Adrenal gland (tissue), 19 donors: ENCODE measurements at places on chromosomes 11 and 22. TPM values are rescaled to one million over a fixed set of nuclear protein-coding genes. Genes with fewer than 3 reads are reported as not detected.

DAGLA gene
- 0.81 TPM for polyA plus RNA-seq

MAP6 gene
- 28.6 TPM for polyA plus RNA-seq

EIF1AD gene
- 15.5 TPM for polyA plus RNA-seq

DNA sequence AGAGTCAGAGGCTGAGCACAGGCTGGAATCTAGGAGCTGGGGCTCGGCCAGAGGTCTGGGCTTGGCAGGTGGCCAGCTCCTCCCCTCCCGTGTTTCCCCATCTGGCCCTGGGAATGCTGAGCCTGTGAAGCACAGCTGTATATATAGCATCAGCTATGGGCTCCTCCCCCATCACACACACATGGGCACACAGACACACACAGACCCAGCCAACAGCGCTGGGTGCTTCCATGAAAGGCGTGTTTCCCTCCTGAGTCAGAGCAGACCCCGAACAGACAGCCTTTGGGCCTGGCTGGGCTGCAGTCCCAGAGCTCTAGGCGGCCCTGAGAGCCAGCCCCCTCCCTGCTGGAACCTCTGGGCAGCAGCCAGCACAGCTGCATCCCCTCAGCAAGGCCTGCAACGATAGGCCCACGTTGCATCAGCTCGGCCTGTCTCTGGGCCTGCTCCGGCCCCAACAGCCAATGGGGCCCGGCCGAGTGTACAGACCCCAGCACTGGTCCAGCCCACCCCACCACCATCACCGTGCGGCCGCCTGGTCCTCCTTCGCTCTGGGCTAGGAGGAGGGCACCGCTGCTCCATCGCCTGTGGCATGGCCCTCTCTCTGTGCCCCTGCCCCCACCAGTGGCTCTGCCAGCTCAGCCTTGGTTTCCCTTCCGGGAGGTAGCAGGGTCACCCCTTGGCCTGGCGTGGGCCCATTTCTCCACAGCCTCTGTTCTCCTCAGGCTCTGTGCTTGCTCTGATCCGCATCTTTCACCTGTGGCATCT is 7.6 kb upstream of the SERPINH1 start:
- DNase-seq: peak; percentile 74

DNA sequence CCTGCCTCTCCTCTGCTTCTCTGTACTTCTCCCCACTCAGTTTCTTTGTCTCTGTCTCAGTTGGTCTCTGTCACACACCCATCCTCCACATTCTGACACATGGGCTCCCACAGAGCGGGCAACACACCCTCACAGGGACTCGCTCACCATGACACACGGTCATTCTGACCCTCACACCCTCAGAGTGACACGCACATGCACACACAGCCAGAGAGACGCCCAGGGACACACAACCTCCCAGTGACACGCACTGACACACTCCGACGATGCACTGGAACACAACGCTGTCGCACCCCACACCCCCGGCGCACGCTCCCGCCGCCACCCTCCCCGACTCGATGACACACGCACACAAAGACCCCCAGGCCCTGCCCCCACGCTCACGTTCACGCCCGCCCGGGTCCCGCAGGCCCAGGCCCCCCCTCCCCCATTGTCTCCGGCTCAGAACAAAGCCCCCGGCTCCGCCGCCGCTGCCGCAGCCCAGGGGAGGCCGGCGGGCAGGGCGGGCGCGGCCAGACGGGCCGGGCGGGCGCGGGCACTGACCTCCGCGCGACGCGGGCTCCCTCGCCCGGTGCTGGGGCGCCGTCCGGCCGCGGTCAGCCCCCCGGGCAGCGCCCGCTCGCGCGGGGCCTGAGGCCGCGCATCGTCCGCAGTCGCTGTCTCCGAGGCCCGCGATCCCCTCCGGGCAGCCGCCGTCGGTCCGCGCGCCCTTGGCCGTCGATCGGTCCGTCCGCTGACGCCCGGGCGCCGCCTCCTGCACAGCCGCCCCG is 404 bp downstream of the DCHS1 start:
- DNase-seq: peak; percentile 29

DNA sequence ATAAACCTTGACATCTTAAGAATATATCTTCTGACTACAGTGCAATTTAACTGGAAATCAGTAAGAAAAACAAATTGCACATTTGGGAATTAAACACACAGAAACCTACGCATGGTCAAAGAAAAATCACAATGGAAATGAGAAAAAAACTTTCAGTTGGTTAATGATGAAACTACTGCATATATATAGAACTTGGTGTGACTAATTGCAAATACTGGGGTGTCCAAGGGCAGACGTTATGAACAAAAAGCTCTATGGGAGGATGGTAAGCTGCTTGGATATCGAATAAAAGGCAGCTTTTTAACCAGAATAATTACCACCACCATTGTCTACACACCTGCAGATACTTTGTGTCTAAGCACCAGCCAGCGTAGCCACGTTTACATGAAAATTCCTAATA is 791 bp downstream of the GDPD4 start:
- no peak for DNase-seq

- DNase-seq: no peak
Observed at GRCh38 chr11:83073884-83074283, 2.2 kb upstream of the RAB30 start.

GRCh38 chr22:28112548-28113043 is 193.5 kb upstream of the PITPNB start:
- no peak for DNase-seq

DNA sequence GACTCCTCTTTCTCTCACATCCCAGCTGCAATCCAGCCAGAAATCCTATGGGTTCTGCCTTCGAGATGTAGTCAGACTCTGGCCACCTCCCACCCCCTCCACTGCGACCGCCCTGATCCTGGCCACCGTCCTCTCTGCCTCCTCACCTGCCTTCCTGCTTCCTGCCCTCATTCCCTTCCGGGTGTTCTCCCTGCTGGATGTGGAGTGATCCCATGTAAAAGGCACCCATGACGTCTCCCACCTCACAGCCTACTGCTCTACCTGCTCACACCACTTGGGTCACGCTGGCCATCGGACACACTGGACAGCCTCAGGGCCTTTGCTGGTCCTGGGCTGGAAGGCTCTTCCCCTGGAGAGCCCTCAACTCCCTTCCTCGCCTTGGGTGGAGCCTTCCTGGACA is 33.7 kb upstream of the CD5 start:
- no peak for DNase-seq

DNA sequence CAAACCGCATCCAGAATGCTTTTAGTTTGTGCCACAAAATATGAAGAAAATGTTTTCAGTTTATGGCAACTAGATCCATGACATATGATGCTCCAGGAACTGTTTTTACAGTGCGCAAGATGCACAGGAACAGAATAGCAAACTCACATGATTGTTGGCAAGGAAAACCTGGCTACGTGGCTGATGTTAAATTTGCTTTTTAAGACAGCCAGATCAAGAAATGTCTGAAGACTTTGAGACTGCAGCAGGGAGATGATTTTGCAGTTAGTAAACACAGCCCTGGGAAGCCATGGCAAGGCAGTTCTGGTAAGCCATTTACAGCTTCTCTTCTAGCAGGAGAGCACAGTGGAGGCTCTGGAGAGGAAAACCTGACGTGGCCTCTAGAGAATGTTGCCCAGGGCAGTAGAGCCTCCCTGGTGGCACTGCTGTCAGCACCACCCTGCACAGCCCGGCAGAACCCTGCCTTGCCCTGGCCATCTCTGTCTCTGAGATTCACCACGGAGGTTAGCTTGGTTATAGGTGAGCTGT is 69.8 kb upstream of the TNRC6B start:
- peak; percentile 27 for DNase-seq

DNA sequence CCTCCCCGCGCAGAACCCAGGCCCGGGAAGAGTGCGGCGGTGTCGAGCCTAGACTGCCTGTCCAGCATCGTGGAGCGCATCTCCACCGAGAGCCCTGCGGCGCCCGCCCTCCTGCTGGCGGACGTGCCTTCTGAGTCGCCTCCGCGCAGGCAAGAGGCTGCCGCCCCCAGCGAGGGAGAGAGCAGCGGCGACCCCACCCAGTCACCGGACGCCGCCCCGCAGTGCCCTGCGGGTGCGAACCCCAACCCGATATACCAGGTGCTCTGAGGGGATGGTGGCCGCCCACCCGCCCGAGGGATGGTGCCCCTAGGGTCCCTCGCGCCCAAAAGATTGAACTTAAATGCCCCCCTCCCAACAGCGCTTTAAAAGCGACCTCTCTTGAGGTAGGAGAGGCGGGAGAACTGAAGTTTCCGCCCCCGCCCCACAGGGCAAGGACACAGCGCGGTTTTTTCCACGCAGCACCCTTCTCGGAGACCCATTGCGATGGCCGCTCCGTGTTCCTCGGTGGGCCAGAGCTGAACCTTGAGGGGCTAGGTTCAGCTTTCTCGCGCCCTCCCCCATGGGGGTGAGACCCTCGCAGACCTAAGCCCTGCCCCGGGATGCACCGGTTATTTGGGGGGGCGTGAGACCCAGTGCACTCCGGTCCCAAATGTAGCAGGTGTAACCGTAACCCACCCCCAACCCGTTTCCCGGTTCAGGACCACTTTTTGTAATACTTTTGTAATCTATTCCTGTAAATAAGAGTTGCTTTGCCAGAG is 2.0 kb downstream of the MYOD1 start:
- no peak for DNase-seq

- no peak for DNase-seq
Observed at GRCh38 chr11:1570531-1570895, 1.6 kb downstream of the DUSP8 start.

- DNase-seq: no peak
Observed at GRCh38 chr11:133104009-133104744, 428.1 kb downstream of the OPCML start.

- no peak for DNase-seq
Observed at GRCh38 chr11:38517991-38518390, 1920.0 kb upstream of the RAG2 start.

- no peak for DNase-seq
Observed at GRCh38 chr11:69416762-69417698, 64.4 kb upstream of the LINC01488 start.
